ENCODE measurements at places on chromosomes 3 and 15.

DNA sequence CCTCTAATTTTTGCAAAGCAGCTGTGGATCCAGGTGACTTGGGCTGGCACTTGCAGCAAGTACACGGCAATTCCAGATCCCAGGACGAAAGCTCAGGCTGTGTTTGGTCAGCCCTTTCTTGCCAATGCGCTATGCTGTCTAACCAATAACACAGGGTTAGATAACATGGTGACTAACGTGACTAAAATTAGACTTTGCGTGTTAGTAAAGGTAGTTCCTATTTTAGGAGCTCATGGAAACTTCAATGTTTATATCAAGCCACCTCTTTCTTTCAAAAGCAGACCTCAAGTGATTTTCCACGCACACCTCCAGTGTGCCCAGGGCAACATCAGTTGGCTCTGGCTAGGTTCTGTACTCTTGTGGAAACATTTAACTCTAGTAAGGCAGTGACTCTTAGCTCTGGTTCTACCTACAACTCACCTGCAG is 32.5 kb downstream of the CDCP1 start:
- no peak for DNase-seq

- DNase-seq, result no peak
These were observed 1.2 kb downstream of the LHFPL4 start for GRCh38 chr3:9552252-9552999.

DNA sequence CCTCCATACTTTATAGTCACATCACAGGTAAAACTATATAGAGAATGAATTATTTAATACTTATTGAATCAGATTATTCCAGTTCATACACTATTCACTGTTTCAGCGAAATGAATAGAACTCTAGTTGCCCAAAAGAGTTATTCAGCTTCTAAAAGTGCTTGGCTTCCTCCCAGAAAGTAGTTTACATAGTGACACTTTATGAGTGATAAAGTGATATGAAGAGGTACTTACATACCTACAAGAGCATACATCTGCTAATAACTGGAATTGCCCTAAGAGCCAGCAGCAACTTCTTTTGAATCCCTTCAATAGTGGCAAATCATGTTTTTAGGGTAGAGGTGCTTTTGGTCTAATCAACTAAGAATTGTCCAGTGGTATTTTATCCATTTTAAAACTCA is 635.1 kb upstream of the AGTR1 start:
- no peak for DNase-seq

- DNase-seq, result no peak
These were observed 477.0 kb downstream of the EPHA3 start for GRCh38 chr3:89584398-89584797.

- no peak for DNase-seq
These were observed 155.3 kb downstream of the NR1I2 start for GRCh38 chr3:119937229-119937628.

DNA sequence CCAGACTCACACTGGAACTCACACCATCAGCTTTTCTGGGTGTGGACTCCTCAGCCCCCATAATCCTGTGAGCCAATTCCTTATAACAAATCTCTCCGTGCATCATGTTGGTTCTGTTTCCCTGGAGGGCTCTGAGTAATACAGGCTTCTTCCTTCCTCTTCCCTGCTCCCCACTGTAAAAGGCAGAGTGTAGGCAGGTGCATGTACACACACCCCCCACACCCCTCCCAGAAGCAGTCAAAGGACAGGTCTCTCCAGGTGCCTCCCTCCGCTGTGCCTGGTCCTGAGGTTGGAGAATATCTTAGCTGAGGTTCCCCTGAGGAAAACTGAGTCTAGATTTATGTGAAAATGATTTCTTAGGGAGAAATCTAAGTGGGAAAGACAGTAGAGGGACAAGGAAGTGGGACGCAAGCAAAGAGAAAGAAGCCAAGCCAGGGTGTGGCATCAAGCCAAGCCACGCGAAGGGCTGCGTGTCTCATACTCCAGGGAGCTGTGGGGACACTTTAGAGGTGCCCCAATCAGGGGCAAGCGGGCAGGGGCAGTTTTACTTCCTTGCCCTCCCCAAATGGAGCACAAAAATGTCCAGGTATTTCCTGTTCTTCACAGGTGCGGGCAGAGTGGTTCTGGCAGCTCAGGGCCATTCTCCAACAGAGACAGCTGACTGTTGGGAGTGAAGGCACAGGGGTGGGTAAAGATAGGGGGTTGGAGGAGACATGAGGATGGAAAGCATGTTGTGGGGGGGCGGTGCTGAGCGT is 86.6 kb downstream of the HMG20A start:
- DNase-seq, result no peak

DNA sequence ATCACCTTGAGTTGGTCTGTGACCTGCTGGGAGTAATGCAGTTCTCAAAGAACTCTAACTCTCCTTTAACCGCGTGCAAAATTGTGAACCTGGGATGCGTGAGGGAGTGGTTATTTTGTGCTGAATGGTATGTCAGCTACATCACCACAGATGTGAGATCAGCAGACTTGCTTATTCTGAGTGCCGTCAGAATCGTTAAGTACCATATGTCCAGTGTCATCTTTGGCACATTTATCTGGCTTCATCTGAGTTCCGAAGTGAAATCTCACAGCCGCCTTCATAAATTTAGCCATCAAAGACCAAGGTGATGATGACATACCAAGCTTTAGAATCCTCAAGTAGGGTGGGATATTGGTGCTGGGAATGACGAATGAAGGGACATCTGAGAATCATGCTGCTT is 347.2 kb upstream of the TPRG1 start:
- DNase-seq, result no peak

DNA sequence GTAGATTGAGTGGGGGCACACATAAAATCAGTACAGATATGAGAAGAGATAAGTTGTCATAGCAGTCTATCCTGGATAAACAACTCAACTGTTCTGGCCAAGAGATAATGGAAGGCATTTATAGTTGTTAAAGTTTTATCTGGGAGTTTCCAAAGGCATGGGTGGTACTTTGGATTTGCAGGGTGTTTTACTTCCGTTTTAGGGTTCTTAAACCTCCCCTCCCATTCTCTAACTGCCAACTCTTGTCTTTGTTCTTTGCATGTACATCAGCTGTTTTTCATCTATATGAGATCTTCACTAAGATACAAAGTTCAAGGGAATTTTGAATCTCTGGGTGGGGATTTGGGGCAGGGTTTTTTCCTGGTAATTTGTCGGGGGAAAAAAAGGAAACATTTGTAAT is 174.7 kb upstream of the CGNL1 start:
- DNase-seq, result no peak

- DNase-seq, result no peak
These were observed 5.7 kb upstream of the CHRNA3 start for GRCh38 chr15:78626381-78626995.

GRCh38 chr15:63876085-63876662 is 42.4 kb upstream of the HERC1 start:
- no peak for DNase-seq

GRCh38 chr15:66131831-66132230 is 121.7 kb downstream of the MEGF11 start:
- DNase-seq, result no peak

DNA sequence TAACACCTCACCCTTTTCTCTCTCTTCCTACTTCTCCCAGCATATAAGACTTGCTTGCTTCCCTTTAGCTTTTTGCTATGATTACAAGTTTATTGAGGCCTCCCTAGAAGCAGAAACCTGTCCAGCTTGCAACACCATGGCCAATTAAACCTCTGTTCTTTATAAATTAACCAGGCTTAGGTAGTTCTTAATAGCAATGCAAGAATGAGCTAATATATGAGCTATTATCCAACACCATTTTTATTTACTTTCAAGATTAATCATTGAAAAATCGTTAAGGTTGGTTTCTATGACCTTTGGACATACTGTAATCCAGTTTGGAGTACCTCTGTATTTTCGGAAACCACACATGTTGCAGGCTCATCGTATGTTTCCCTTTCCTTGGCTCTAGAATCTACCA is 643.1 kb downstream of the ZPLD1 start:
- no peak for DNase-seq

DNA sequence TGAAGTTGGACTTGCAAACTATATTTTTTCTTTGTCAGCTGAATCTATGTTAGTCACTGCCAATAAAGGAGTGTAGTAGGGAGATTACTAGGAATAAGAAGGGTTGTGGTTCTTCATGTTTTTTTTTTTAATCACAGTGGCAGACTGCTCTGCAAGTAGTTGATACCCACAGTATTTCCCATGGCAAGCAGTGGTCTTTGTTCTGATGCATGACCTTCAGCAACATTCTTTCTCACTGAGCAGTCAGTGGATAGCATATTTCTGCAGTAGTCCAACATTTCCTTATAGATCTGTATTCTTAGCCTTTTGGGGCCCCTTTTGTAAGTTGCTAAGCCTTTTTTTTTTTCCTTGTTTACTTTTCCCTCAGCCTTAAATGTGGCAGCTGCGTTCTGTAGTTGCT is 151.1 kb downstream of the DOCK3 start:
- no peak for DNase-seq

DNA sequence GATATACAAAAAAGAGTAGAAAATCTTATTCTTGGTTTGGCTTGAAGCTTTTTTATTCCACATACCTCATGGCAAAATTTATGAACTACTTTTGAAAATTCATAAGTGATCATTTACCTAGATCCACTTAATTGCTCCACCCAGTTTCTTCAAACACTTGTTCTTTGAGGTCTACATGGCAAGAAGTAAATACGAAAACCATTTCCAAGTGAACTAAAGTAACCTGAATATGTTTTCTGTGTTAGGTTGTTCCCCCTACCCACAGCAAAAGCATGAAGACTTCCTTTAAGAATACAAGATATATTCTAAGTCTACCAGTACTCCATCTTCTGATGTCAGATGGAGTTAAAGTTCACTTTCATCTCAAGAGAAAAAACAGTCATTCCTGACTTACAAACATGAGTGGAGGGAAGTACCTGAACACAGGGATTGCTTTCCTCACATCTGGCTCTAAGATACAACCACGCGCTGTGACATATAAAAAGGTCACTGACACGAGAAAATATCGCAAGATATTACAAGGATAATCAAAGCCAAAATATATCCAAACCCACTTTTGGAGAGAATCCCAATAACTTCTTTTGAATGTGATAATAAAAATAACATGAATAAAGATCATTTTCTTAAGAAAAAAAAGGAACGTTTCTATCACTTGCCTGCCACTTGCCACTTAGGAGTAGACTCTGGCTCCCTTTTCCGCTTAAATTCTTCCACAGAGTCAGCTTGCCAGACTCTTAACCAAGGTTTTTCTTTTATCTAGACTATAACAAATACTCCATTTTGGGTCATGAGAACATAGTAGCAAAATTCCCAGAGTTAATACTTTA is 424.5 kb downstream of the TIGIT start:
- no peak for DNase-seq

DNA sequence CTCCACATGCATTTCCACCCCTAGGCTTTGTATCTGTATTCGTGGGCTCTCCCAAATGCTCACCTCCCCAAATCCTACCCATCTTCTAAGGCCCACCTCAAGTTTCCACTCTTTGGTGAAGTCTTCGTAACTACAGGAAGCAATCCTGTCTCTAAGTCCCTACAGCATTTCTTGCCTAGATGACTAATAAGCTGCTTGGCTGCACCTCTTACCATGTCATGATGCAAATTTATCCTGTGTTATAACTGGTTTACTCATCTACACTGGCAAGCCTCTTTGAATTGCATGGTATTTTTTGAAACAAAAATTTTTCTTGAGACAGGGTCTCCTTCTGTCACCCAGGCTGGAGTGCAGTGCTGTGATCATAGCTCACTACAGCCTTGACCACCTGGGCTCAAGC is 73.3 kb downstream of the SETMAR start:
- no peak for DNase-seq

DNA sequence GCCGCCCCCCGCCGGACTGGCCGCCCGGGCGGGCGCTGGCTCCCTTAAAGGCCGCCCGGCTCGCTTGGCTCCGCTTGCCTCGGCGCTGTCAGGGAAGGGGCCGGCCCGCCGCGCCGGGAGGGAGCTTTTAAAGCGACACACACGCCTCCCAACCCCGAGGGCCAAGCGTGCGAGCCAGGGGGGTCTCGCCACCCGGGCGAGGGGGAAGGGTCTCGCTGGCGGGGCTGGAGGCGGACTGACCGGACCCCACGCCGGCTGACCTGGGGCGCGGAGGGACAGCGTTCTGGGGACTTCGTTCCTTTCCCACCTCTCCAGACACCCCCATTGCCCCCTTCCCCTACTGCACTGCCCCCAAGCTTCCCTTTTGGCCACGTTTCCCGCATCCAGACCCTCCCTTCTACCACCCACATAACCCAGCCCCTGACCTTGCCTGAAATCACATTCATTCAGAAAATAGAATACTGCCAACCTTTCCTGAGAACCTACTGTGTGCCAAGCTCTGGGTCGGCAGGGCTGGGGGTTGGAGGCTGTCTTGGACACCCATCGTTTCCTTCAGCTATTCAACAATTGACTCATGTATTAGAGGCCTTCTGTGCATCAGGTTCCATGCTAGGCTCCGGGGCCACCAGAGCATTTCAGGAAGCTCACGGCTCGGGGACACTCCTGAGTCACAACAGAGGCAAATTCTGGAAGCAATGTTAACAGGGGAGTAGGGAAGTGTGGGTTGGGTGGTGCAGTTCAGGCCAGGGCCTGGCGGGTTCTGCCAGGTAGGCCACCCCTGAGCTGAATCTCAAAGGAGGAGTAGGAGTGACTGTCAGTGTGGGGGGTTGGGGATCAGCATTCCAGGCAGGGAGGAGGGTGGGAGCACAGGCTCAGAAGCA is at the start of gene INSYN1:
TSS of gene INSYN1 (minus strand) at position 102 of the 881 bp plus-strand sequence. CDS start 2,221 bp downstream, outside the sequence.
- DNase-seq, result no peak

DNA sequence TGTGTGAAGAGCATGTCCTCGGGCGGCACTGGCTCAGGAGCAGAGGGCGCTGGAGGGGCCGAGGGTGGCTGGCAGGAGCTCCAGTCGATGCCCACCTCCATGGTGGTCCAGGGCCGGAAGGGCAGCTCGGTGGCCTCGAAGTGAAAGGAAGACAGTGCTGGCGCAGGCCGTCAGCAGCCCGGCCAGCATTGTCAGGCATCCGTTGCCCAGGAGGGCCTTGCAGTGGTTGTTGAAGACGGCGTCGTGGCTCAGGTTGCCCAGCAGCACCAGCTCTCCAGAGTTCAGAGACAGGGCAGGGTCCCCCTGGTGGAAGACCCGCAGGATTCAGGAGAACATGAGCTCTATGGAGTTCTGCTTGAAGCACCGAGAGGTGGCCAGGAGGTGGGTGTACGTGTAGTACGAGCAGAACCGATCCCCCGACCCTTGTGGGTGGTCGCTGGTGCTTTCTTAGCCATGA is 16.5 kb upstream of the SIAH2 start:
- DNase-seq, result no peak

DNA sequence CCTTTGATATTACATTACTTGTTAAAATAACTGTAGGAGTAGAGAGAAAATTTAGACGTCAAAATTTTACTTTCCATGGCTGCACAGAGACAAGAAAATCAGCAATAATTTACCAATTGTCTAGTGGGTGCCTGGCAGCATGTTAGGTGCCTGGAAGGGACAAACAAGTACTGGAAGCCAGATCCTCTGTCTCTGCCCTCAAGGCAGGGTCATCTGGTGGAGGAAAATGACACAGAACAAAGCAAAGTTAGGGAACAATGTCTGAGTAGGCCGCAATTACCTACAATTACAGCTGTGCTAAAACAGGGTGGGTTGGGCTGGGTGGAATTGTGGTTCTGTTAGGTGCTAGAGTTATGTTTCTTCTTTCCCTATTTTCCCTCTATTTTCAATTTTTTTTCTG is 7.4 kb downstream of the CCDC174 start:
- no peak for DNase-seq
